Activated T-helper 1 cell treated with anti-CD3 and anti-CD28 coated beads, Interleukin-12 subunit alpha, Interleukin-12 subunit beta, Interleukin-2, Interleukin-4 antibody, amounts not matched to agents 30 ng/mL and 10 ng/mL and 1 ng/mL, durations not matched to agents 14 hours and 24 hours and 36 hours (primary cell): ENCODE measurements at places on chromosomes 13 and 19. TPM values are rescaled to one million over a fixed set of nuclear protein-coding genes. Genes with fewer than 3 reads are reported as not detected.

The TMEM145 gene
- 0.56 and 2.1 TPM in 2 replicates for total RNA-seq

- DNase-seq: no peak
- H3K36me3 ChIP-seq: peaks cover 18% of the 10 kb centered on the region
- H3K4me1 ChIP-seq: peaks cover 36% of the 10 kb centered on the region
- H3K27ac ChIP-seq: no peak overlapping the region
- H3K27me3 ChIP-seq: no peaks in the 10 kb centered on the region
Measured at GRCh38 chr19:49573009-49573408, 7.3 kb downstream of the NOSIP start.

GRCh38 chr19:22446605-22447004 is 24.5 kb upstream of the ZNF98 start:
- no peaks in the 10 kb centered on the region for H3K4me1 ChIP-seq
- H3K4me3 ChIP-seq: no peak overlapping the region
- no peaks in the 10 kb centered on the region for H3K36me3 ChIP-seq
- no peak for DNase-seq
- no peaks in the 10 kb centered on the region for H3K27me3 ChIP-seq

DNA sequence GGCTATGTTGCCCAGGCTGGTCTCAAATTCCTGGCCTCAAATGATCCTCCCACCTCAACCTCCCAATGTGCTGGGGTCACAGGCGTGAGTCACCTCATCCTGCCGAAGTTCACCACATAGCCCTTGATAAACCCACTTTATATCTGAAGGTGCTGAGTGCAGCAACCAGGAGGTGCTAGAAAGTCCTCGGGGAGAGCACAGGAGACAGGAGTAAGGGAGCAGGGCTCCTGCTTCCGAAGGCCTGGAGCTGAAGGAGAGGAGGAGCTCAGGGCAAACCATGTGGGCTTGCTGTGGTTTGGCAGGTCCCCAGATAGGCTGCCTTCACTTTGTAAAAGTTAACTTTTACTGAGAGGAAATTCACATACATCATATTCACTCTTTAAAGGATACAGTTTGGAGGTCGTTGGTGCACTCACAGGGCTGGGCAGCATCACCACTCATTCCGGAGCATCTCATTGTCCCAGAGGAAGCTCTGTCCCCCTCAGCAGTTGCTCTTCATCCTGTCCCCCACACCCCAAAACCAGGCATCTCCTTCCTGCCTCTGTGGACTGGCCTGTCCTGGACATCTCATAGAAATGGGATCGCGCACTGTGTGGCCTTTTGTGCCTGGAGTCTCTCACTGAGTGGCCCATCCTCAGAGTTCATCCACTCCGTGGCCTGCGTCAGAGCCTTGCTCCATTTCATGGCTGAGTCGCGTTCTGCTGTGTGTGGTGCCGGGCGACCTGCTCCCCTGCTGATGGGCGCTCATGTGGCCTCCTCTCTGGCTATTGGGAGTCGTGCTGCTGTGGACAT is 49.5 kb downstream of the KDM4B start:
- H3K36me3 ChIP-seq: peaks cover 4% of the 10 kb centered on the region
- H3K4me3 ChIP-seq: no peak overlapping the region
- H3K27me3 ChIP-seq: no peaks in the 10 kb centered on the region
- H3K4me1 ChIP-seq: no peaks in the 10 kb centered on the region

GRCh38 chr13:105345730-105346129 is 1189.7 kb downstream of the EFNB2 start:
- H3K27me3 ChIP-seq: no peaks in the 10 kb centered on the region
- H3K4me3 ChIP-seq: no peak overlapping the region
- H3K4me1 ChIP-seq: no peaks in the 10 kb centered on the region

DNA sequence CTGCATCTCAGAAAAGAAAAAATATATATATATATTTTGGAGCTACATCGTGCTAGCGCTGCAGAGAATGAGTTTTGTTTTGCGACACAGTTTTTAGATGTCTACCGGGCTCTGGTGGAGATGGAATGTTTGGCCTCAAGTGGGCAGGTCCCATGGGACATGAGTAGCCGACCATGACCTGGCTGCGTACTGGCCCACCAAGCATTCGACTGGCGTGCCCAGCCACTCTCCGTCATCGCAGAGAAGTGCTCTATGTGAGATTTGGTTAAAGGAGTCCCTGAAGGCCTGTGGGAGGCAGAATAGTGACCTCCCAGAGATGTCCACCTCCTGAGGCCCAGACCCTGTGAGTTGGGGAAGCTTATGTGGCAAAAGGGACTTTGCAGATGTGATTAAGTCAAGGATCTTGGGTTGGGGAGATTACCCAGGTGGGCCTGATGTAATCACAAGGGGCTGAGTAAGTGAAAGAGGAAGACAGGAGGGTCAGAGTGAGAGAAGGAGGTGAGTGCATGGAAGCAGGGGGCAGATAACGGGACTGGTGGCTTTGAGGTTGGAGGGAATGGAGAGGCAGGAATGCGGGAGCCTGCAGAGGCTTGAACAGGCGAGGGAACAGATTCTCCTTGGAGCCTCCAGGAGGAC is 821 bp upstream of the LILRB4 start:
- peaks cover 2% of the 10 kb centered on the region for H3K27me3 ChIP-seq
- no peak overlapping the region for H3K4me3 ChIP-seq
- no peak overlapping the region for H3K27ac ChIP-seq
- H3K4me1 ChIP-seq: no peaks in the 10 kb centered on the region
- no peaks in the 10 kb centered on the region for H3K36me3 ChIP-seq
